ENCODE measurements at places on chromosomes 11 and 22.

DNA sequence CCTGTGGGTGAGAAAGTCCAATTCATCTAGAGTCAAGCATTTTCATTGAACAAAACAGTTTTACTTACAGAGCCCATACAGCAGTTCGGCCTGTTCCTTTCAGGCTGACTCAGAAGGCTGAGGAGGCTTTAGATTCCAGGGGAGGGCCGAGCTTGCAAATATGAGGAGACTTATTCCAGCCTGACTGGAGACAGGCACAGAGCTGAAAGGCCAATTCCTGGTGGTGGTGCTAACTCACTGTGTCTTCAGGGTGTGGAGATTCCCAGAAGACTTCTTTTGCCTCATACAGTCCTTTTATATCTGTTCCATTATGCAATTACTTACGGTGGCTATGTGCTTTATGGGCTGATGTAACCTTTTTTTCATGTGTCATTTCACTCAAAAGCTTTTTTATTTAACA, at the start of gene OR51E2:
TSS of gene OR51E2 (minus strand) at position 269 of the 400 bp plus-strand sequence. CDS start 15,142 bp downstream, outside the sequence.
- DNase-seq, result no peak

- no peak for DNase-seq
Observed at GRCh38 chr22:47125603-47126002, 363.2 kb downstream of the TBC1D22A start.

DNA sequence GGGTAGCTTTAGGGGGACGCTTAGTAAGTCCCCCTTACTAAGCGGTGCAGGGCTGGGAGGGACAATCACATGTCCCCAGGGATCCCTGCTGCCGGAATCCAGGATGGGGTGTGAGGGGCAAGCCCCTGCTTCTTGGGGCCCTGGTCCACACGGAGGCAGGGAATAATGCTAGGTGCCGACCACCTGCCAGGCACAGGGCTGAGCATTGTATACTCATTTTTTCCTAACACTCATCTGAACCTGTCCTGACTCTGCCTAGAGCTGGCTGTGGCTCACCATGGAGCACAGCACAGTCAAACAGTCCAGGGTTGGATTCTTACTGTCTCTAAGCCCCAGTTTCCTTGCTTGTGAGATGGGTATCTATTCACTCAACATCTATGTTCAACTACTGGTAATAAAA, 1.4 kb upstream of the LTBP3 start:
- DNase-seq, result no peak

DNA sequence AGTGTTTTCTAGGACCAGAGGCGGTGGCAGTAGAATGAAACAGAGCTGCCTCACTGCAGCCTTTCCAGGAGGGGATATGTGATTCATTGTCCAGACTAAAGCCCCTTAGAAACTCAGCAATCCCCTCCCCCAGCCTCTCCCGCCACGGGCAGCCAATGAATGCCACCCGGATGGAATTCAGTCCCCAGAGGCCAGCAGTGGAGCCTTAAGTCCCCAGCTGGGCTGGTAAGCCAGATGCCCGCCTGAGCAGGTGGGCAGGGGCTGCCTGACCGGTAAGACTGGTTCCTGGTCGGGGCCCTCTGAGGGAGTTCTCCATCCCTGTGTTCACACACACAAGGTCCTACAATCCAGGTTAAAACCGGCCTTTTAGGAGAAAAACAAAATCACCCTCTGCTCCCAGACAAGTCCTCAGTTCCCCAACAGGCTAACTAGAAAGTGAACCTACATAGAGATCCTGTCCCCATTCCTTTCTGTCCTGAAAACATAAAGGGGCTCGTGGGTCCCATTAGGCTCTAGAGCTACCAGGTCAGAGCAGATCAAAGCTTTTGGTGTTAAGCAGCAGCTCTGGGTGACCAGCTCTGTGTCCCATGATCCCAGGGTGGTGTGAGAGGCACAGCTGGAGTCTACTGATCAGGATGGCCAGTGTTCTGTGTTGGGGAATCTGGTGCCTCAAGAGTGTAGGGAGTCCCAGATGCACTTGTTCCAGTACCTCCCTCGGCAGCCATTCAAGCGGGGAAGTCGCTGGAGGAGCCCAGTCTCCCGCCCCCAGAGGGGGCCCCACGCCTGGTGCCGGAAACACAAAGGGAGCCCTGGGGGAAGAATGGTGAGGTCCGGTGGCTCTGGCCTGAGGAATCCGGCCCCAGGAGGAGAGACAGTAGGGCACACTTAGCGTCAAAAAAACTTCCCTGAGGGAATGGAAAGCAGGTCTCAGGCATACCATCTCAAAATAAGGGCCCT, 2.6 kb downstream of the PATZ1 start:
- DNase-seq, result no peak

DNA sequence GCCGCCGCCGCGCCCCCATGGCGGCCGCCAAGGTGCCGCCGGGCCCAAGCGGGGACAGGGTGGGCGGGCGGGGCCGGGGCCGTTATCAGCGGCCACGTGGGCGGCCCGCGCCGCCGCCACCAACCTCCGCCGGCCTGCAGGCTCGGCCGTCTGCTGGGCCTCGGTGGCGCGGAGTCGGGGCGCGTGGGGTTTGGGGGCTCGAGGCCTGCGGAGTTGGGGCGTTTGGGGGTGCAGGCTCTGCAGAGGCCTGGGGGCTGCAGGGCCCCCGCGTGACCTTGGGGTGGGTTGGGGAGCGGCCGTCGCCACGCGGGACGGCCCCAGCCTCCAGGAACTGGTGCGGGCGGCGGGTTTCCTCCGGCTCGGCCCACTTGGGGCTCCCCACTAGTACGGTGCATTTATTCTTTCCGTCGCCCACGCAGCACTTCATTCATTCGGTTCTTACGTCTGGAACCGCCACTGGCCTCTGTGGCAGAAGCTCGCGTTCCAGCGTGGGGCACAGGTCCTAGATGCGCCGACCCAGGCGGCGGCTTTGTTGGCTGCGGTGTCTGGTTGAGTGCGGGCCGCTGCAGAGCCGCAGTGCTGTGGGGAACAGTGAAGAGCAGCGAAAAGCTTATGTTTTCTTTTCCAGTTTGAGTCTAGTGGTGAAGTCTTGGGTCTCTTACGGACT, 740 bp upstream of the TRMT2A start:
- peak; percentile 51 for DNase-seq
